ENCODE measurements at places on chromosomes 5 and 9. TPM values are rescaled to one million over a fixed set of nuclear protein-coding genes. Genes with fewer than 3 reads are reported as not detected.

DNA sequence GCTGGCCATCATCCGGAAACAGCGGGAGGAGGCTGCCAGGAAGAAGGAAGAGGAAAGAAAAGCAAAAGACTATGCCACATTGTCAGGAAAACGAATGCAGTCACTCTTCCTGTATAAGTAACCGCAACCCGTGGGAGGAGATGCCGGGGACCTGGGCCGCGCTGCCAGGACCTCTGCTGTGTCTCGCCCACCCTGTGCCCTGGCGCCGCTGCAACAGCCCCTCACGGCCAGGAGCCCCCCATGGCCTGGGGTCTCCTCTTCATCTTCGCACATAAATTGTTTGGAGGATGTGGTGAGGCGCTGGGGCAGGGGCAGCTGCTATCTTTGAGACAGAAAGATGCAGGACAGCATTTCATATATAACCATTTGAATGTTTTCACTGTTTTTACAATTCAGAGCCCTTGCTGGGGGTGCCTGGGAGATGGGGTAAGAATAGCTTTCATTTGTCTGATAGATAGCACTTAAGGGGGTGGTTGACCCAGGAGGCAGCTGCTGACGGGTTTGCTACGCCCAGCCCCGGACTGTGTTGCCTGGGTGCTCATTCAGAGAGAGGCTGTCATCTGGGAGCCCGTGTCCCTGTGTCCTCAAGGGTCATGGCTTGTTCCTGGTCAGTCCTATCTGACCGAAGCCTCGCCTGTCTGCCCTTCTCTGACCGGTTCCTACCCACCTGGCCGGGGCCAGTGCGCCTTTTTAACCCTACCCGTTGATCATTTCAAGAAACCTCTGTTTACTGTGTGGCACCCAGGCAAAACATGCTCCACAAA, 1067.7 kb upstream of the COX7C start:
- no peak for DNase-seq

DNA sequence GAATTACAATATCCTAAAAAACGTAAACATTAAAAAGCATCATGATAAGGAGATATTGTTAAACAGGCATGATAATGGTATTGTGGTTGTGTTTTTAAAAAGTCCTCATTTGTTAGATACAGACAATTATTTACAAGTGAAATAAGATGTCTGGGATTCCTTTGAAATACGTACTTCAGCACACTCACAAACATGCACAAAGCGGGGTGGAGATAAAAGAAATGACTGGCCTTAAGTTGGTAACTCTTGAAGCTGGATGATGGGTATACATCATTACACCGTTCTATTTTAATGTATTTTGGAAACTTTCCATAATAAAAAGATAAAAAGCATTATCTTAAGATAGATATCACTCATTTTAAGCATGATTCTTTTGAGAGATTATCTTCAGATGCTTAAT, 1.0 kb downstream of the FAM200C start:
- no peak for DNase-seq

- DNase-seq: no peak
Measured at GRCh38 chr5:35188031-35188457, 42.2 kb downstream of the PRLR start.

Gene FOXD4L6
- 0.07 TPM for total RNA-seq

Gene LCN10
- not detected for total RNA-seq

Gene CDKN2B-AS1
- 0.39 TPM for total RNA-seq

Gene ANKHD1
- 89.8 TPM for total RNA-seq

Gene BTNL3
- total RNA-seq: not detected

Gene CDC20B
- total RNA-seq: 0.07 TPM

Data from pulmonary artery endothelial cell (primary cell).